NCI-H1092 (cell line): ENCODE measurements at places on chromosomes 2 and 18.
A peak's percentile ranks its signal among the peaks of the same experiment; 100 is the strongest.

DNA sequence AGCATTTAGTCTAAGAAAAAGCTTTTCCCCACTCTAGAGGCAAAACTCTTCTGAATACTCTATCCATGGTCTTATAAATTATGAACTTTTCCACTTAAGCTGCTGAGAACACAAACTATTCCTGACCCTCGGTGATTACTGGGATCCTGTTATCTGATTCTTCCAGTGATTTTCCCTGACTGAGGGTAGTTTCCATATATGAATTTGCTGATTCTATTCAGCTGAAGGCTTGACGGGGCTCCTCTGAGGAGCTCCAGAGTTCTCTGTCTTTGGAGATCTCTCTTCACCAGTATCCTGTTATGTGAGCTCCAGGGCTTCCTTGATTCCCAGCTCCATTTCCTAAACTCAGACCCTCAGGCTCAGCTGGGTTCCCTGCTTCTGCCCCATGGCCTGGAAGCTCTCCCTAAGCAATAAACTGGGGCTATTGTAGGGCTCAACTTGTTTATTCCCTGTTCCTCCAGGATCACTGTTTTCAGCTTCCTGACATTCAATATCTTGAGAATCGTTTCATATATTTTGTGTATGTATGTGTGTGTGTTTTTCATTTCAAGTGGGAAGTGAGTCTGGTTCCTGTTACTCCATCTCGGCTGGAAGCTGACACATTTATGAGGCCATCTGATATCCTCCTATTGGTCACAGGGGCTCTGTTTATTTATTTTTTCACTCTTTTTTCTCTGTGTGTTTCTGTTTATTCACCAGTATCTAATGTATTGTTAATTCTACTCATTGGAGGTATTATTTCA lies 78.2 kb downstream of the ARHGAP28 start:
- no peak for DNase-seq

GRCh38 chr2:117323331-117323730 lies 491.2 kb upstream of the DDX18 start:
- DNase-seq, result no peak

DNA sequence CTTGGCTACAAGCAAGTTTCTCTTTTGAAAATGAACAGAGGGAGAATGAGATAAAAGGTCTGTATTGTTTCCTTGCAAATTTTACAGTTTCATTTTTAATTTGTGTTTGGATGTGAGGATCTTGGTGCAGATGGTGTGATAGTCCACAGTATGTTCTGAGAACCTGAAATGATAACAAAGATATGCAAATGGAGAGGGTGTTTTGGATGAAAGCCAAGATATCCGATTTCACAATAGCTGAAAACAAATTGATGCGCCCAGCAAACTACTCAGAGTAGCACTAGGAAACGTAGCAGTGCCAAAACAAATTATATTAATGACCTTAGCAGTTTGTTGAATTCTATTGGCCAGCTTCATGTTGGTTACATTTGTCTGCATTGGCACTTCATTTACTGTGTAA lies 683.5 kb downstream of the TMEM182 start:
- DNase-seq, result peak; percentile 12

- DNase-seq, result no peak
Measured at GRCh38 chr2:208163489-208163888, at the start of gene CRYGA. Gene CRYGA (minus strand): TSS chr2:208163589. CDS start chr2:208163556, 33 bp downstream.

DNA sequence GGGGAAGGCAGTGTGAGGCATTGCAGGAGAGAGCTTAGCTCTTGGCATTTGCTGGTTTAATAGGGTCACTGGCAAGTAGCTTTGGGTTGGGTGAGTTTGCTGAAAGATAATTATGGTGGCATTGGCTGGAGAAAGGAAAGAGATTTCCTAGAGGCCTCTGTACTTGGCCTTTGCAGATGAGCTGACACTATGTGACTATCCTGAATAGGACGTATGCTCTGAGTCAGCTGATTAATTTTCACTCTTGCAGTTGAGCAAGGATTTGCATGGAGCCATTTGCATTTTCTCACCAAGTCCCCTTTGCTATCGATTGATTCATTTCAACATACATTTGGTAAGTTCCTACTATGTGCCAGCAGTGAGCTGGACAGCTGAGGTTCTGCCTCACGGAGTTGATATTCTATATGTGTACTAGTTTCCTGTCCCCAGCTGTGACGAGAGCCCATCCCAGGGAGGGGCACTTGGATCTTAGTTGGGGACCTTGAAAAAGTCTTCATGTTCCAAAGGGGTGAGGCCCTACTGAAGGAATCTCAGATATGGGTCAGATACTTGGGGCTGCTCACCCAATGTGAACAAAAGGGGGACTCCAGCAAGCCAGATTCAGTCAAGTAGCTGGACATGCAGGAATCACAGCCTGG lies 245.7 kb downstream of the LOXHD1 start:
- DNase-seq, result no peak

- DNase-seq, result no peak
Measured at GRCh38 chr2:85577386-85578242, at the start of gene VAMP8. Gene VAMP8 (plus strand): TSS chr2:85577586. CDS start chr2:85577647, 61 bp downstream.

DNA sequence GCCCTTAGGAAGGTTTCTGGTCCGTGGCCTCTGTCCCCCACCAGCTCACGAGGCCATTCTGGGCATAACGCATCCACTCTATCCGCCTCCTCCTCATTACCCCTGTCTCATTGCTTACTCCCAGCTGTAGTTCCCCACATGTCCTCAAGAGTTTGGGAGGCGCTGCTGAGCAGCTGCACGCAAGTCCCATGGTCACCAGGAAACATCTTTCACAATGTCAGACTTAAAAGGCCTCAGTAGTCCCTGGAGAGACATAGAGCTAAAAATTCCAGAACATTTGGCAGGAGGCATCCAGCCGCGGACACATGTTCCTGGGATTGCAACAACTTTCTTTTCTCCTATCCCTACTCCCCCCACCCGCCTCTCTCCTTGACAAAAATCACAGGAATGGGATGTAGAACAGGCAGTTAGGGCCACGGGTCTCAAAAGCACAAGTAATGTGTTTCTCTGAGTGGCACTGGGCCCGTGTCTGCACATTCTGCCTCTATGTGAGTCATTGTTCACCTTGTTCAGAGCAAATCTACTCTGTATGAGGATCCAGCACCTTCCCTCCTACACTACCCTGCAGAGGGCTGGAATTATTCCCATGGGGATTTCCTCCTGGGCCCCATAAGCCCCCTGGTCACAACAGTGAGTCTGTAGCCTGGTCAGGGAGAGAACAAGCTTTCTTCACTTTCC lies 8.1 kb downstream of the LBH start:
- DNase-seq, result no peak

- DNase-seq, result no peak
Measured at GRCh38 chr18:2978208-2978607, 34.7 kb downstream of the LPIN2 start.

DNA sequence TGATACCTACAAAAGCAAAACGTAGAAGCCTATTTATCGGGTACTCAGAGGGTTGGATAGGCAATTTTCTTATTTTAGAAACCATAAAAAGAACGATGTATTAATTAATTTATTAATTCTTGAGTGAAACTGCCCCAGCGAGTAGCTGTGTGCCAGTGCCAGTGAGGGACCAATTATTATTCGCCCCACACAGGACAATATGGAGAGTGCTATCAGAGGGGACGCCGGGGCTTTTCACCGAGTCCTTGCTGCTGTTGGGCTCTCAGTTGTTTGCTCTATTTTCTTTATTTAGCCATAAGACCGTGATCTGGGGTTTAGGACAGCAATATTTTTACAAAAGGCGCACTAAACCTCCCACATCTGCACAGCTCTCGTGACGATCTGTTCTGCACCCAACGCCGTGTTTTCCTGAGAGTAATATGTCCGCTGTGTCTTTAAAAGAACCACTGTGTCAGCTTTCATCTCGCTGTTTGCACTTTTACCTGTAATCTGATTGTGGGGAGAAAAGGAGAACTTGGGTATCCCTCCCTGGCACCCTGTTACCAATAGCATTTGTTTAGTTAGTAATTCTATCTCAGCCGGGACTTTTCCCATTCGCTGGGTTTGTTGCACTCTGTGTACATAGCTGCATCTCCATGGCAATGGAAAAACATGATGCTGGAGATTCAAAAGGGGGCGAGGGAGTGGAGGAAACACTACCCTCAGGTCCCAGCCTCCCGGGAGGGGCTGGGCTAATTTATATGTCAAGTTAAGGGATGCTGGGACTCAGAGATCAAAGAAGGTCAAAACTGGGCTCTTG lies 30.1 kb upstream of the ZNF516 start:
- DNase-seq, result peak; percentile 99

DNA sequence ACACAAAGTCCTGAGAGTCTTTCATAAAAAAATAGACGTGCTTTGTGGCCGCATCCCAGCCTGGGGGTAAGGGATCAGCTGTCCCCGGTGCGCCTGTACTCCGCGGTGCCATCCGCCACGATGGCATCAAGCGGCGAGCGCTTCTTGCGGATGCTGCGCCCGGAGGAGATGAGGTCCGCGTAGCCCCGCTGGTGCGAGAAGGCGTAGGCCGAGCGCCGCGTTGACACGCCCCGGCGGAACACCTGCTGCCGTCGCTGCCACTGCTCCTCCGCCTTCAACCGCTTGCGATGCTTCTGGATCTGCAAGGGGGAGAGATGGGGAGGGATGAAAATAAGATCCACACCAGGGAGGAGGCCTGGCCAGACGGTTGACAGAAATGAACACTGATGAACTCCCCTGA lies 26.8 kb upstream of the NARS1 start:
- no peak for DNase-seq

DNA sequence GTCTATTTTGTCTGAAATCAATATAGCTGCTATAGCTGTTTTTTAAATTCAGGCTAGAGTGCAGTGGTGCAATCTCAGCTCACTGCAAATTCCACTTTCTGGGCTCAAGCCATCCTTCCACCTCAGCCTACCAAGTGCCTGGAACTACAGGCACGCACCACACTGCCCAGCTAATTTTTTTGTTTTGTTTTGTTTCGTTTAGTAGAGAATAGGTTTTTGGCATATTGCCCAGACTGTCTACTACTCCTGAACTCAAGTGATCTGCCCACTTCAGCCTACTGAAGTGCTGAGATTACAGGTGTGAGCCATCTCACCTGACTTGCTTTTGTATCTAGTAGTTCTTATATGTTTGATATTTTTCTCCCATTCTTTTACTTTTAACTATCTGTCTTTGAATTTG lies 259.7 kb downstream of the CDH19 start:
- peak; percentile 21 for DNase-seq

GRCh38 chr18:62867534-62867933 lies 152.2 kb downstream of the PHLPP1 start:
- no peak for DNase-seq

- no peak for DNase-seq
Measured at GRCh38 chr18:50649821-50650220, 89.9 kb downstream of the MAPK4 start.

DNA sequence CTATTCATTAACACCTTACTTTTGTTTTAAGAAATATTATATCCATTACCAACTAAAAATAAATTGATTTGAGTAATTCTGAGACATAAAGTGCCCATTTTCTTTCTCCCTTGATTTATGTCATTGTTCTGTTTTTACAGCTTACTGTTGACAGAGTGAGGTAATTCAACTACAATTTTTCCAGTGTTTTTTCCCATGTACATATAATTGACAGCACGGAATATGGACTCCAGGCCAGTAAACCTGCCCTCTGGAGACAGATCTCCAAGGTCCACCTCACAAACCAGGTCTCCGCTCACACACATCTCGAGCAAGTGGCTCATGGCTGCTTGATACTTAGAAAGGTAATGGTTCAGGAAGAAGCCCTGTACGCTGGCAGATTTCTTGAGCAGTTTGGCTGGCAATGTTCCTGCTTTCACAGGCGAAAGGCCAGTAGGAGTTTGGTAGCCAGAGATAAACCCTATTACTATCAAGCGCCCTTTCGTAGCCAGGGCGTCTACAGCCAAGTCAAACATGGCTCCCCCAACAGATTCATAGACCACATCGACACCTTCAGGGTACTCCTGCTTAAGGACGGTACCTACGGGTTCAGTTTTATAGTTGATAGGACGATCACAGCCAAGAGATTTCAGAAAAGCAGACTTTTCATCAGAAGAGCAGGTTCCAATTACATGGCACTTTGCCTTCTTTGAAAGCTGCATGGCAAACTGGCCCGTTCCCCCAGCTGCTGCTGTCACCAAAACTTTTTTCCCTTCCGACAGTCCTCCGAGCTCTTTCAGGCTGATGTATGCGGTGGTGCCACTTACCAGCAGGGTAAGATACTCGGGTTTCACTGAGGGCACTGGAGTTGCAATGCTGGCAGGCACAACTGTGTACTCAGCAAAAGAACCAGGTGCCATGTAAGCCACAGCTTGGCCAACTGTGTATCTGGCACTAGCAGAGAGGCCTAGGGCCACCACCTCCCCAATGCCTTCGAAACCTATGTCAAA lies 7.4 kb downstream of the PTGR3 start:
- DNase-seq, result peak; percentile 91
